ENCODE measurements at places on chromosomes 4 and X.

DNA sequence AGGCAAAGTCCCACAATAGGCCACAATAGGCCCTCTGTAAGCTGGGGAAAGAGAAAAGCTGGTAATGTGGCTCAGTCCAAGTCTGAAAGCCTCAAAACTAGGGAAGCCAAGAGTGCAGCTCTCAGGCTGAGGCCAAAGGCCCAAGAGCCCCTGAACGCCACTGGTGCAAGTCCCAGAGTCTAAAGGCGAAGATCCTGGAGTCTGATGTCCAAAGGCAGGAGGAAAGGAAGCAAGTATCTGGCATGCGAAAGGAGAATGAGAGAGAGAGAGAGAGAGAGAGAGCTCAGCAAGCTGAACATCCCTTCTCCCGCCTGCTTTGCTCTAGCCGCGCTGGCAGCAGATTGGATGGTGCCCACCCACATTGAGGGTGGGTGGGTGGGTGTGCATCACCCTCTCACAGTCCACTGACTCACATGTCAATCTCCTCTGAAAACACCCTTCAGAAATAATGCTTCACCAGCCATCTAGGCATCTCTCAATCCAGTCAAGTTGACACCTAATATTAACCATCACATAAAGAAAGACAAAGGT, 30.9 kb upstream of the ELF2 start:
- DNase-seq: no peak

GRCh38 chrX:42708222-42708621, 69.7 kb downstream of the PPP1R2C start:
- DNase-seq: no peak

DNA sequence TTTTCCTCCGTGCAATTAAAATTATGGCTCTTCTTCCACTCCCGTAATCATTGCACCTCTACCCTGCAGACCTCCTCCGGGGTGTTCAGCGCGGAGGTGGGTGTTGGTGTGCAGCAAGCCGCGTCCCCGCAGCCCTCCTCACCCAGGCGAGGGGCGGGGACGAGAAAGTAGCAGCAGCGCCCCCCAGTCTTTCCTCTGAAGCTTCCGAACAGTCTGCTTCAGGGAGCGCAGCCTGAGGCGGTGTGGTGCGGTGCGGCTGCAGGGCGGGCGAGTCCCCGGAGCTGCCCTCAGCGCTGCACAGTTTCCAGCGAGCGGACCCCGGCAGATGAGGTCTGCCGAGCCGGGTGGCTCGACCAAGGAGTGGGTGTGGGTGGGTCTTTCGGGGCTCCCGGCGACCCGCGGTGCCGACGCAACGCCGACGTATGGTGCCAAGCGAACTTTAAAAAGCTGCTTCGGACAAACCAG, at the start of gene FRAS1:
FRAS1 (plus strand) TSS at position 189 of the 465 bp plus-strand sequence. CDS start 687 bp downstream, outside the sequence.
- no peak for DNase-seq

DNA sequence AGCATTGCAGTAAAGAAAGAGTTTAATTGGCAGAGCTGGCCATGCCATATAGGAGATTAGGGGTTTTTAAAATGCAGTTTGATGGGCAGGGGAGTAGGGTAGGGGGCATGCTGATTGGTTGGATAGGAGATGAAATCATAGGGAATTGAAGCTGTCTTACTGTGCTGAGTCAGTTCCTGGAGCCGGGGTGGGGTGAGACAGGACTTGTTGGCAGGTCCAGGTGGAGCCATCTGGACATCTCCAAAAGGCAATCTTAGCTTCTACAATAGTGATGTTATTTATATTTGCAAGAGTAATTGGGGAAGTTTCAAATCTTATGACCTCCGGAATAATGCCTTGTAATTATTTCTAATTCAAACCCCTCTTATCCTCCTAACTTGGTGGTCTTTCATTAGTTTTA, 32.4 kb upstream of the PGM2 start:
- no peak for DNase-seq

- DNase-seq: no peak
Measured at GRCh38 chr4:95550115-95550987, 1.6 kb upstream of the UNC5C start.

- no peak for DNase-seq
Measured at GRCh38 chr4:187726485-187726884, 269.1 kb upstream of the ZFP42 start.

All from stimulated activated CD8-positive, alpha-beta memory T cell treated with anti-CD3 and anti-CD28 coated beads, Interleukin-15, amount 100 ng/mL, for 24 hours (primary cell).